ENCODE measurements at places on chromosomes 4 and X.

GRCh38 chr4:154030746-154031145 lies 241.9 kb upstream of the SFRP2 start:
- no peak for DNase-seq

GRCh38 chr4:90237751-90238530 lies 110.7 kb downstream of the CCSER1 start:
- DNase-seq, result no peak

DNA sequence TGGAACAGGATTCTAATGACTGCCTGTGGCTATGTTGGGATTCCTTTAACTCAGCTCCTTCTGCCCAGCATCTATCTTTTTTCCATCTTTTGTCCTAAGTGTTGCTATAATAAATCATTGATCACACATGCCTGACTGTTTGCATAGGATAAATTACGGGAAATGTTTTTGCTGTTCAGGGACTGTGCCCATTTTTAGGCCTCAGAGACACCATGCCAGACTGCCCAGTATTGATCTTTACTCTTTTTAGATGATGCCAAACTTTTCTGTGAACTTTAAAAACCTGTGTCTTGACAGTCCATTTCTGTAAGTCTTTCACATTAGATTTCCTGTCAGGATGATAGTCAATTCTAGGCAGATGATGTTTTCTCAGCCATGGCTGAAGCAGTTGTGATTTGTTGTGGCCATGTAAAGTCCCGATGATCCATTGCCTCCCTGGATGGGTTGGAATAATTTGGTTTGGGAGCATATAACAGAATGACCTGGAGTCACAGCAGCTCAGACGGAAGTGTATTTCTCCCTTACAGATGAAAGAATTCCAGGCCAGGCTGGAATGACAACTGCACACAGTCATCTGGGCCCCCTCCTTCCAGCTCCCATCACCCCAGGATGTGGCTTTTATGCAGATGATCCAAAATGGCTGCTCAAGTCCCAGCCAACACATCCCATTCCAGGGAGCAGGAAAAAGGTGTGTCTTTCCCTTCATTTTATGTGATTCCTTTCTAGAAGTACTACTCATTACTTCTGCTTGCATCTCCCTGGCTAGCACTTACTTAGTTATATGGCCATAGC lies 3.4 kb downstream of the HTT-AS start:
- peak; percentile 10 for DNase-seq

- DNase-seq, result no peak
These were observed 253.4 kb downstream of the EPHA5 start for GRCh38 chr4:65416891-65417290.

- no peak for DNase-seq
These were observed 25.6 kb upstream of the MAGEA1 start for GRCh38 chrX:153153516-153153915.

- DNase-seq, result no peak
These were observed 226.0 kb downstream of the VEGFC start for GRCh38 chr4:176566769-176567168.

Measured in SW480 (cell line).